Fibroblast of skin of abdomen (primary cell): ENCODE measurements at places on chromosomes 6 and 20.

GRCh38 chr20:4135385-4136077, 120.2 kb upstream of the RNF24 start:
- DNase-seq = peak; percentile 98

DNA sequence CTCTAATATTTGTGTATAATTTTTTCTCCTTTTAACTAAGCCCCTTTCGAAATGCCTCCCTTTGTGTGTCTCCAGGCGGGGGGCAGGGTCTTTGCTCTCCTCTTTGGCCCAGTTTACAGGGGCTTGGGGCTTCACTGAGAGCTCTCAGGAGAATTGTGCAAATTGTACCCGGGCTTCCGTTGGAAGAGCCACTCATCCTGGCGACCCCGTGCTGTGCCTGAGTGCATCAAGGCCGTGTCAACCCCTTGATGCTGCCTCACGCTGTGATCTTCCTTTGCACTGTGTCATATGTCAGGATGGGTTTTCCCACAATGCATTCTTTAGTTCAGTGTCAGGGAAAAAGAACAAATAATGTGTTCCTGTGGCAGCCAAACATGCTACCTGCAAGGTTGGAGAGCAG, 118.0 kb upstream of the POU3F2 start:
- no peak for DNase-seq

- DNase-seq = no peak
Measured at GRCh38 chr6:139422105-139423036, 47.9 kb upstream of the CITED2 start.

GRCh38 chr6:42158011-42158410, 15.2 kb upstream of the GUCA1A start:
- peak; percentile 70 for DNase-seq

- no peak for DNase-seq
Measured at GRCh38 chr6:106413016-106413415, 52.5 kb downstream of the CRYBG1 start.

DNA sequence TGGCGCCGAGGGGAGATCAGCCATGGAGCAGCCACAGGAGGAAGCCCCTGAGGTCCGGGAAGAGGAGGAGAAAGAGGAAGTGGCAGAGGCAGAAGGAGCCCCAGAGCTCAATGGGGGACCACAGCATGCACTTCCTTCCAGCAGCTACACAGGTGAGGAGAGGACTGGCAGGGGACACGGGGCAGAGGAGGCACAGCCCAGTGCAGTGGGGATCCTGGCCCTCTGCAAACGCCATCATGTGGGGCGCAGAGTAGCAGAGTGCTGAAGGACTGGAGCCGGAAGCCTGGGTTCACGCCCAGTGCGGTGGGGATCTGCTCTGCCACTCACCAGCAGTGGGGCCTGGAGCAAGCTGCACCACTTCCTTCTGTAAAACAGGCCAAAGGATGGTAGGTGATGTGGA, 41.1 kb upstream of the FANCE start:
- no peak for DNase-seq

DNA sequence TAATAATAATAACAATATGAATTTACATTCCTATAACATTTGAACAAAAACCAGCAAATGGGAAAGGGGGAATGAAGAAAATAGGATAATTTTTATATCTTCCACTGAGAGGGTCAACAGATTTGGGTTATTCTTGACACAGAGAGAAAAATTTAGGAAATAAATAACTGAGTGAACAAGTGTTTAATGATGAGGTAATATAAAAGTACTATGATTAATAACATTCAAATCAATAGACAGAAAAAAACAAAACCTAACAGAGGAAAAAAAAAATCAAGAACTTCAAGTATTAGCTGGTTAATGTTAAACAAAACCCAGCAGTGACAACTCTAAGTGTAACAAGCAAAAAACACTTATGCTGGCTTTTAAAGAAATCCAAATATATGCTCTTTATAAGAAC, 66.5 kb downstream of the LCA5 start:
- no peak for DNase-seq

GRCh38 chr20:48541581-48542071, 286.2 kb downstream of the PREX1 start:
- no peak for DNase-seq

- no peak for DNase-seq
Measured at GRCh38 chr20:3307078-3307477, 68.1 kb upstream of the SLC4A11 start.

- no peak for DNase-seq
Measured at GRCh38 chr6:4179960-4180651, 44.7 kb upstream of the ECI2 start.

- DNase-seq = no peak
Measured at GRCh38 chr6:30741063-30741779, 1.3 kb downstream of the FLOT1 start.

DNA sequence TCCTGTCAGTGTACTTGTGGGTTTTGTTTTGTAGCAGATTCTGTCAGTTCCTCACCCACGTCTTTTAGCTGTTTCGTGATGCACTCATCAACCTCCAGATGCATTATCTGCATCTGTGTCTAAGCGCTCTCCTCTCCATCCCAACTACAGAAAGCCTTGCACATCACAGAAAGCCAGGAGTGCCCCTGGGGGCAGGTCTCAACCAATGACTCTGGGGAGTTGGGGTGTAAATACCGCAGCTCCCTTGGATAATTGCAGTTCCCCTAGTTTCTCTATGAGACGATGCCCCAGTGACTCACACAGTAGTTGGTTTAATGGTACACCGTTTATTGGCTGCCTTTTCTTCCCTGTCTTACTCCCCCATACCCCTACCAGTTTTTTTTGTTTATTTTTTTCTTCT, 158.1 kb downstream of the SOX4 start:
- DNase-seq = no peak

- peak; percentile 16 for DNase-seq
Measured at GRCh38 chr6:153129873-153130514, 1.1 kb downstream of the RGS17 start.

- no peak for DNase-seq
Measured at GRCh38 chr20:17950670-17951069, 17.9 kb downstream of the SNX5 start.

- DNase-seq = peak; percentile 85
Measured at GRCh38 chr6:163356324-163356723, 58.2 kb upstream of the QKI start.

- DNase-seq = no peak
Measured at GRCh38 chr6:21398741-21399325, 194.7 kb upstream of the SOX4 start.

DNA sequence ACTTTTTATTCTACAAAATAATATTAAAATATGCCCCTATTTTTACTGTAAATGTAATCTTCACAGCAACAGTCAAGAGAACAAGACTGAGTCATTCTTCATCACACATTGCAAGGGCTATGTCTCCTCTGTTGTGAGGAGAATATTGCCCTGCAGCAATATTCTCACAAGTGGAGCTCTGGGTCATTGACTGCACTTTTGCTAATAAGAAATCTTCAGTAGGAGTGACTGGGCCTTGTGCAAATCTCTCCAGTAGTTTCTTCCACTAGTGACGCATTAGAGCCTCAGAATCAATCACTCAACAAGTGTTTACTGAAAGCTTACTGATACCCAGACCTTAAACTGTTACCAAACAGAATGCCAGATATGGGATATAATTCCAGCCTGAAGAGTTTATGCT, 49.1 kb downstream of the LAMA2 start:
- DNase-seq = peak; percentile 4

DNA sequence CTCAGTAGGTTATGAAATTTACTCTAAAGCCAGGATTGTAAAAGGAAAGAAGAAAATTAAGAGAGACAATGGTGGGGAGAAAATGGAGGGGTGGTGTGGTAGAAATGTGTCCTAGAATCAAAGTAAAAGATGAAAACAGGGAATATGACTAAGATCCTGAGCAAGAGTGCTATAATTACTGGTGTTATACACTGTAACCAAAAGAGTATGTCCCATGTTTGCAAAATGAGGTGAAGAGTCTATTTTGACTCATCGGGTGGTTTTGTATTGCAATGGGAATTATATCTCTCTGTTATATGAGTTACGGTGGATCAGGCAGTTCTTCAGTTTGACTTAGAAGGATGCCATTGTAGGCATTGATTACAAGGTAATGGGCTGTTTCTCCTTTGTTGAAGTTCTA, 8.5 kb downstream of the L3MBTL3 start:
- DNase-seq = peak; percentile 15

GRCh38 chr20:36579996-36580545, 6.7 kb downstream of the TGIF2 start:
- no peak for DNase-seq

GRCh38 chr6:131756039-131756438, 45.2 kb upstream of the CTAGE9 start:
- DNase-seq = no peak
